ENCODE measurements at places on chromosomes 5 and 9.
A peak's percentile ranks its signal among the peaks of the same experiment; 100 is the strongest.

DNA sequence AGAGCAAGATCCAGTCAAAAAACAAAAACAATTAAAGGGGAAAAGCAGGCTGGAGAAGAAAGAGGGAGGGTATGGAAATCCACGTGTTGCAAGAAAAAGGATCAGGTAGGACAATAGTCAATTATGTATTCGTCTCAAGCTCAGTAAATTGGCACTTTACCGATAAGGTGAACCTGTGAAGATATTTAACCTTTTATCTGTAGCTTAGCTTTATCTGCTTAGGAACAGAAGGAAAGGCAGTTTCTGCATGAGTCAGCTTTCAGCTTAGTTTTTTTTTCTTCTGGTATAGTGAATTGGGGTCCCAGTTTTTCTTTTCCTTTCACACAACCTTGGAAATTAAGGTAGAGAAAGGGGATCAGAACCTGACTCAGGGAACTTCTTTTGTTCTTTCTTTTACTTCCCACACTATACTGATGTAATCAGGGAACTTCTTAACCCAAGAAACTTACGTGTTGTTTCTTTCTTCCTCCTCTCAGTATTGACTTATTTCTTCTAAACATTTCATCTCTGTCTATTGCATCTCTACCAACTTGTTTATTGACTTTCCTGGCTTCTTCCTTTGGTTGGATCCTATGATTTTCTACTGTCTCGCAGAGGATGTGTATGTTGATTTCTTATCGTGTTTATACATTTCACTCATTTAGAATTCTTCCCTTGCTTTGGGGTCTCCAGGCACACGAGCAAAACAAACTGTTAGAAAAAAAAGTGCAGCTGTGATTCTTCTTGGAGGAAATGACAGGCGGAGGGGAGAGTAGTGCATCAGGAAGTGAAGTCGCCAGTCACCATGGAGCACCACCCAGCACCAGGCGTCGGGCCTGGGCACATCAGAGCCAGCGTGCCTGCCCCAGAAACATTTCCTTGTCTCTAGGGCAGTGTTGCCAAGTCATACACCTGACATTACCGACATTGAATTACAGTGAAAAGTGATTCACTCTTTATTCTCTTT, 123.0 kb upstream of the LHFPL2 start:
- DNase-seq: no peak

- DNase-seq: peak; percentile 90
Measured at GRCh38 chr9:92762781-92763708, 1.6 kb downstream of the BICD2 start.

DNA sequence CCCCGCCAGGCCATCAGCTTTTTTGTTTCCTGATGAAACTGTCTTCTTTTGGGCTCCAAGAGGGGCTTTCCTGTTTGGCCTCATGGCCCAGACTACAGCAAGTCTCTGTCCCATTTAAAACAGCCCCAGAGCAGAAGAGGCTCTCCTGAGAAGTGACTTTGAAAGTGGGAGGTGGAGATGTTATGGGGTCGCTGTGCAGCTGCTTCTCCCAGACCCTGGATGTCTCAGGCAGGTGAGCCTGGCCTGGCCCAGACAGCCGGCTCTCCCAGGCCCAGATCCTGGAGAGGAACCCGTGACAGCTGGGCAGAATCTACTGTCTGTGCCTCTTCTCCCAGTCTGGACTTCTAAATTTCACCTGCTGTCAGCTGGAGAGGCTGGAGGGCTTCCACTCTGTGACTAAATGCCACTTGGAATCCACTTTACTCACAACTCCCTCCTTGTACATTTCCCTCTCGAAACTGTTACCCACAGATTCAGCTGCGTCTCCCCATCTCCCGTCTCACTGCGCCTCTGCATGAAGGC, 20.6 kb downstream of the FAM78A start:
- peak; percentile 73 for DNase-seq

GRCh38 chr5:172421020-172421419, 33.3 kb downstream of the SH3PXD2B start:
- no peak for DNase-seq

DNA sequence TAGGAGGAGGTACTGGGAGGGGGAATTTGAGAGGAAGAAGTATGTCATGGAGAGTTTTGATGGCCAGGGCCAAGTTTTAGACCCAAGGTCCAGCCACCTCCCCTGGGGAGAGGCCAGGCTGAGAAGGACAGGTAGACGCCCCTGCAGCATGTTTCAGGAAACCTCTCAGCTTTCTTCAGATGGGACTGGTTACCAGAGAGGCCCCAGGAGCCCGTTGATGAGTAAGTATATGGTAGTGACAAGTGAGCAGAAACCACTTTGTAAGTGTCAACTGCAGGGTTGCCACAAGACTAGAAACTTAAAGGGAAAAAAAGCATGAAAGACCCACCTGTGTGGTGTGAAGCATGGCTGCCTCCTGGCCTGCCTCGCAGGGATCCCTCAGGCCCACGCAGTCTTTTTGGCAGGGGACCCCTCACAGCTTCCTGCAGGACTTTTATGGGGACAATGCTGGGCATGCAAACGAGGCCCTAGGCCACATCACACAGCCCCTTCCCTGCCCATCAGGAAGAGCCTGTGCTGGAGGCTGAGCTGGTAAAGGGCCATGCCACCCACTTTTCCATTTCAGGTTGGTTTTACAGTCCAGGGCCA, 255.9 kb downstream of the FSTL4 start:
- no peak for DNase-seq

DNA sequence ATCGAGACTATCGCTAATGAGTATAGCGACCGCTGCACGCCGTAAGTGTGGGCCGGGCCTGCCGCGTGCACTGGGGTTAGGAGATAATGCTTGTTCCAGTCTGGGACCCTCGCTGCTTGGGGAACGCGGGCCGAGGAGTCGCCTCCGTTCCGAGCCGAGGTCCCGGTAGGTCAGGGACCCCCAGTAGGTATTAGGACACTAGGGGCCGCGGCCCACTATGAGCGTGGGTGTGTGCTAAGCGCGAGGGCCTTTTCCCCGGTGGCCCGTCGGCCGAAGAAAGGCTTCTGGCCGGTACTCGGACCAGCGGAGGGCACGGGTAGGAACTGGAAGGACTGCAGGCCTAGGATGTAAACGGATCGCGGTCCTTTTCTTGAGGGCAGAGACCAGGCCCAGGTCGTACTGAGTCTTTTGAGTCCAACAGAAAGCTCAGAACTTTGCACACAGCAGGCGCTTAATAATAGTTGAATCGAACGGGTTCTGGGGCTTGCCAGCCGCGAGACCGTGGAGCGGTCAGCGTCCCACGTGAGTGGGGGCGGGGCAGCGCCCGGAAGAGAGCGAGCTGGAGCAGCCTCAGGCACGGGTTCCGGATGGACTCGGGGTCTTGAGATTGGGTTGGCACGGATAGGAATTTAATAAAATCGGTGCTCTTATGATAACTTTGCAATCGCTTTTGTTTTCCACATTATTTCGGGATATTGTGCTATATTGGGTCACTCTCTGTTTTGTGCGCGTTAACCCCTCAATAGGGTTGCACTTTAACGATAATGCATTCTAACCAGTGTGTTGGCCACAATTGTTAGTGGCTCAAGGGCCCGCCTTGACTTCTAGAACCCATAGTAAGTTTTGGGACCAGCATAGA, 733 bp downstream of the HSPA4 start:
- DNase-seq: peak; percentile 89

GRCh38 chr5:76617675-76618074, 5.5 kb downstream of the F2RL2 start:
- peak; percentile 81 for DNase-seq

GRCh38 chr5:1118231-1118698, 6.4 kb upstream of the SLC12A7 start:
- no peak for DNase-seq

- DNase-seq: no peak
Measured at GRCh38 chr5:132770476-132771159, 6.4 kb downstream of the SEPTIN8 start.

GRCh38 chr5:77298146-77298545, 87.7 kb downstream of the PDE8B start:
- DNase-seq: no peak

DNA sequence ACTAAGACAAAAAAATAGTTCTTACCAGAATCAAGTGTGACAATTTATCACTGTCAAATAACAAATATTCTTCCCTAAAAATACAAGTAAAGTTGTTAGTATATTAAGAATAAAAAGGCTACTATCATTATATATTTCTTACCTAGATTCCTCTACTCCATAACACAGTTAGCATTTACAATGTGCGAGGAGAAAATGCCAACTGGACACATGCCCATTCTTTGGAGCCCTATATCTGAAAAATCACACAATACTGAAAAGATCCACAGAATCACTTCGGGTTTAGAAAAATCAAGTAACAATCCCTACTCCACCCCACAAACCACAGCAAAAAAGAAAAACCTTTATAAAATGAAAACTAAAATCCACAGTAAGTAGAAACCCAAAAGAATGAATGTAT, 70.9 kb downstream of the PKD2L2 start:
- DNase-seq: no peak

- no peak for DNase-seq
Measured at GRCh38 chr5:172871536-172871935, 37.5 kb downstream of the ERGIC1 start.

GRCh38 chr9:27963836-27964235, 390.6 kb upstream of the C9orf72 start:
- no peak for DNase-seq

DNA sequence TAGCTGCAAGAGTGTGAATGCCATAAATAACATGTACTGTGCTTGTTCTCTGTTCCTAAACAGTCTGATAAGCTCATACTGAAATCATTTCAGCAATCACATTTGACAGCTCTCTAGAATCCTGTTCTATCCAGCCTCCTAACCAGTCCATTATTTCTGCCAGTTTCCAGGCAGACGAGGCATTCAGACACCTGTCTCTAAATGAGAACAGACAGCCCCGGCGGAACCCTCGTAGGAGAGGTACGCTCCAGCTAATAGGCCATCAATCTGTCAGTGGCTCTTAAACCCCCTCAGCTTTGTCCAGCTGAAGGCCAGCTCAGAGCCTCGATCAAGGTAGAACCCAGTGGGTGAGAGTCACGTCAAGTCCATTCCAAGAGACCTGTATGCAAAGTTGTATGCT, 272.3 kb downstream of the GLIS3 start:
- DNase-seq: no peak

- DNase-seq: no peak
Measured at GRCh38 chr9:99072040-99072394, 32.9 kb upstream of the TGFBR1 start.

- DNase-seq: no peak
Measured at GRCh38 chr9:107390279-107390678, 99.3 kb downstream of the KLF4 start.

GRCh38 chr5:3787604-3788003, 192.0 kb downstream of the IRX1 start:
- DNase-seq: no peak

DNA sequence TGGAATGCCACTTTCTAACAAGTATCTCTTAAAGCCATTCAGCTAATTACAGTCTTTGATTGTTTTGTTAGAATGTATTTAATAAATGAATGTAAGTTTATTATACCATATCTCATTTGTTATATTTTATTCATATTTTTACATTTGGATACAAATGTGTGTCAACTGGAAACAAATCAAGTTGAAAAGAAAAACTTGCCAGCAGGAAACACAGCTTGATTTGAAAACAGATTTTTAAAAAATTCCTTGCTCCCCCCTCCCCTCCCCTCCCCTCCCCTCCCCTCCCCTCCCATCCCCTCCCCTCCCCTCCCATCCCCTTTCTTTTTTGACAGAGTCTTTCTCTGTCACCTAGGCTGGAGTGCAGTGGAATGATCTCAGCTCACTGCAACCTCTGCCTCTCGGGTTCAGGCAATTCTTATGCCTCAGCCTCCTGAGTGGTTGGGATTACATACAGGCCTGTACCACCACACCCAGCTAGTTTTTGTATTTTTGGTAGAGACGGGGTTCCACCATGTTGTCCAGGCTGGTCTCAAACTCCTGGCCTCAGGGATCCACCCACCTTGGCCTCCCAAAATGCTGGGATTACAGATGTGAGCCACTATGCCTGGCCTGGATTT, 227.6 kb downstream of the WDR70 start:
- DNase-seq: no peak

DNA sequence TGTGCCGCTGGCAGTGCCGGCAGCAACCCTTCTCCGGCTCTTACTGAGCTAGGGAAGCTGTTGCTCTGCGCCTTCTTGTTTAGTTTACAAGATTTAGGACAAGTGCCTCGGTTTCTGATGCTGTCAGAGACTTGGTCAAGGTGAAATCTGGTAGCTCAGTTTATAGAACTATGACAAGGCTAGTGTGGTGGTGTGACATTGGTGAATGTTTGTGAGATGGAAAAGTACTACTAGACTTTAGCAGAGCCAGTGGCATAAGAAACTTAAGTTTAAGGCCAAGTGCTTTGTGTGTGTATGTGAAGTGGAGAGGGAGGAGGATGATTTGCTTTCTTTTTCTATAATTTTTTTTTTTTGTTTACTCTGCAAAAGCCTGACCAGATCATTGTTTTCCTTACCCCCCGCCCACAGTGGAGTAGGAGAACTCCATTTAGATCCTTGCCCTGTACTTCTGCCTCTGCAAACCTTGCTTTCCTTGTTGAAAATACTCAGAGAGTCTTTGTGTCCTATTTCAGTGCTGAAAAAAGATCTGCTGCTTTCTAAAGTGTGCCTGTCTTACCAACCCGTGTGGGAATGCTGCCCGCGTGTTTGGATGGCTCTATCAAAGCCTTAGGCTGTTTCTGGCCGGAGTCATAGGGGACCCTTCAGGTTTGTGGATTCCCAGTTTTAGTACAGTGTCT, 75.9 kb downstream of the TRIO start:
- DNase-seq: peak; percentile 38

DNA sequence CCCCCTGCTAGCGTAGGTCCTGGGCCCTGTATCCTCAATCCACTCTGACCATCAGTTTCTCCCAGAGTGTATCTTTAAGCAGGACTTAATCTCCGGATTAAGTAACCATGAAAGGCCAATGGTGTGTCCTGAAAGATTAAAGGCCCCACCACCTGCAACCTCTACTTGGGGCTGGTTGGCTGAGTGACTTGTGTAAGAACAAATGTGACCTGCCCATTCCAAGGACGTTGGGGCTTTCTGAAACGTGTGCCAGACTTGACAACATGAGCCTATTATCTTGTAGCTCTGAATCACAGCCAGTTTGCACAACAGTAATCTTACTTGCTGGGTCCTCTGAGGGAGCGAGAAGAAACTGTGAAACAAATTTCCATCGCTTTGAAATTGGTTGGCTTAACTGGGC, 3.1 kb upstream of the PRELID2 start:
- DNase-seq: no peak

GRCh38 chr5:67012171-67012570, 184.4 kb downstream of the CD180 start:
- DNase-seq: no peak

DNA sequence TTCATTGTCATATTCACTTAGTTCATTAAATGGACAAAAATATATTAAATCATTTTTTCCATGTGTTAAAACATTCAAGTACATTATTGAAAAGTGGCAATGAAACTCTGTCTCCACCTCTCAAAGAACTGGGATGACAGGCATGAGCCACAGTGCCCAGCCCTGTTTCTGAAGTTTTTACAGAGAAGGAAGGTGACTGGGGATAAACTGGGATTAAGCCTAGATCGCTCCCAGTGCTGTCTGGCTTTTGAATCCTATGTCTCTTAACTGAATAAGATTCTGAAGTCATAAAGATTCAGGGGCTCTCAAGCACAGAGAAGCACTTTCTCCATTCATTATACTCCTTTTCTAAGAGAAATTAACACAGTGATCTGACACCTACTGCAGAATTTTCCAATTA, 88.3 kb downstream of the SLC38A9 start:
- DNase-seq: no peak

GRCh38 chr9:4594994-4595393, 67.1 kb upstream of the PLPP6 start:
- DNase-seq: no peak
